ENCODE measurements at places on chromosomes 1 and 21.

DNA sequence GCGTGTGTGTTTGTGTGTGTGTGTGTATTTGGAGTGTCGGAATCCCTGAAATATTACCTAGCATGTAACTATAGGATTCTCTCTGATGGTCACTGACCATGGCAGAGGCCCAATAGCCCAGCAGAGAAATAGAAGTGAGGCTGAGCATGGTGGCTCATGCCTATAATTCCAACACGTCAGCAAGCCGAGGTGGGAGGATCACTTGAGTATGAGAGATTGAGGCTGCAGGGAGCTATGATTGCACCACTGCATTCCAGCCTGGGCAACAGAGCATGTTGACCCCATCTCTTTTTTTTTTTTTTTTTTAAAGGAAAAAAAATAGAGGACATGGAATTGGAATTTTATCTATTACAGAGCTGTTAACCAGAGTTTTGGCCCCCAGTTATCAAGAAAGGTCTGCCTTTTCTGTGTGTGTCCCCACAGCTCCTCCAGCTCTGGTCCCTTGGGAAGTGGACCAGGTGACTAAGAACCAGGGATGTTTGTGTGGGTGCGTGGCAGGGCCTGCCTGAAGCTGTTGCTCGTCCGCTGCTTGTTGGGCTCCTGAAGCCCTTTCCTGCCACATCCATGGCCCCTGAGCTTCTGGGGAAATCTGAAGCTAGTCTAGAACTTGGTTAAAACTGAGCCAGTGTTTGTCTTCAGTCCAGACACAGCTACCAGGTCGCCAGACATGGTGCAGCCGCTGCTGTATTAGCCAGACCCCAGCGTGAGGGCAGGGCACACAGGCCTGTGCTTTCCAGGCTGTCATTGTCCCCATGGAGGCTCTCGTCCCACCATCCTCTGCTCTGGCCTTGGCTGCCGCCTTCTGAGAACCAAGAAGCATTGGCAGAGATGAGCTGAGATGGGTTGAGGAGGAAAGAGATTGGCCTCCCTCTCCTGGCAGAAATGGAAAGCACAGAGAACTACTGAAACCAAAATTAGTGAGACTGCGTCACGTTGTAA is 25.5 kb downstream of the CAPN9 start:
- peak; percentile 66 for DNase-seq

GRCh38 chr1:23463286-23463685 is 20.7 kb downstream of the ASAP3 start:
- no peak for DNase-seq

- DNase-seq, result no peak
Observed at GRCh38 chr1:226873771-226874578, 3.6 kb downstream of the PSEN2 start.

GRCh38 chr1:53525595-53525994 is 66.4 kb downstream of the DMRTB1 start:
- DNase-seq, result peak; percentile 32

- DNase-seq, result peak; percentile 73
Observed at GRCh38 chr1:35451125-35451528, 106.1 kb downstream of the KIAA0319L start.

DNA sequence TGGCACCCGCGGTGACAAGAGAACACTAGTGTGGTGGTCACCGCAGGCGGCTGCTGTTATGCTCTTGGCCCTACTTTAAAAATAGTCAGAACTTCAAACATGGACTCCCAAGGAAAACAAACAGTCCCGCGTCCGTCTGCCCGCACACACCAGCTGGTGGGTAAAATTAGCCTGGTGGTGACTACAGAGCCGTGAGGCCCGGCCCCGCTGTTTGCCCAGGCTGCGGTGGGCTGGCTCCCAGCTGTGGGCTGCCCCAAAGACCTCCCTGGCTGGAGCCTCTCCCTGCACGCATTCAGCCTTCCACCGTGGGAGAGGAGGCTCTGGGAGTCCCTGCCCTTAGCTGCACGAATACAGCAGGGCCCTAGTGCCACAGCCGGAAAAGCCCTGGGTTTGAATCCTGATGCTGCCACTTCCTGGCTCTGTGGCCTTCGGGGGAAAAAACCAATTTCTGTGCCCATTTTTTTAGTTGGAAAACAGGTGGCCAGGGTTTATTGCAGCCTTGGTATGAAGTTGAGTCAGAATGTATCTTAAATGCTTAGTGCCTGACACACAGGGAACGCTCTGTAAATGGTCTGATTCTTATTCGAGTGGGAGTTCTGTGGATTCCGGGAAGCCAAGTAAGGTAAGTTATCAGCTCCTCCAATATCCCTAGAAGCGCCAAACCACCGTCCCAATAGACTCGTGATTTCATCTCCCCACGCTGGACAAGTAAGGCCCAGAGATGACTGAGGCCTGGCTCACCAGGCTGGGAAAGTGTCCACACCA is 58.2 kb downstream of the ALPL start:
- DNase-seq, result peak; percentile 63

DNA sequence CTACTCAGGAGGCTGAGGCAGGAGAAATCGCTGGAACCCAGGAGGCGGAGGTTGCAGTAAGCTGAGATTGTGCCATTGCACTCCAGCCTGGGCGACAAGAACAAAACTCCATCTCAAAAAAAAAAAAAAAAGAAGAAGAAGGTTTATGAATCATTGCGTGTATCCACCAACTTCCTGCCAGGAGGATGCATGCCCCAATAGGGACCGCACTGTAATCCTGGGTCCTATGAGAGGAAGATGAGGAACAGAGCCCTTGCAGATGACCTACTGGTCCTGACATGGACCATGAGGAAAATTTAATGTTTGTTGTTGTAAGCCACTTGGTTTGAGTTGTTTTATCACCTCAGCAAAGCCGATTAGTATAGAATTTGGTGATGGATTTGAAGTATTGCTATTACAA is 56.7 kb downstream of the PTGS2 start:
- no peak for DNase-seq

DNA sequence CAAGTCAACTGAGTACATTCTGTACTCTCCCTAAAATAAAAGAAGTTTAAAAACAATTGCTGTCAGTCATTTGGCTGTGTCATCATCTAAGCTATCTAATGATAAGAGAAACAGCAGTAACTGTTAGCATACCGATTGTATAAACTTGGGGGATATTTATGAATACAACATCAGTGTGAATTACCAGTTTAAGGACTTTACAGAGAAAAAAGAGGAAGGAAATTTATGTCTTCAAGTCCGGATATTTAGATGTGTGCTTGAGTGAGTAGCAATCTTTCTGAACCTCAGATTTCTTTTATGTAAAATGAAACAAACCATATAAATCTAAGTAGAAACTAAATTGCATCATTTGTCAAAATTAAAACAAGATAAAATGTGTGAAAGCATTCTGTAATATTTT is 1557.0 kb downstream of the MRPL39 start:
- DNase-seq, result no peak

DNA sequence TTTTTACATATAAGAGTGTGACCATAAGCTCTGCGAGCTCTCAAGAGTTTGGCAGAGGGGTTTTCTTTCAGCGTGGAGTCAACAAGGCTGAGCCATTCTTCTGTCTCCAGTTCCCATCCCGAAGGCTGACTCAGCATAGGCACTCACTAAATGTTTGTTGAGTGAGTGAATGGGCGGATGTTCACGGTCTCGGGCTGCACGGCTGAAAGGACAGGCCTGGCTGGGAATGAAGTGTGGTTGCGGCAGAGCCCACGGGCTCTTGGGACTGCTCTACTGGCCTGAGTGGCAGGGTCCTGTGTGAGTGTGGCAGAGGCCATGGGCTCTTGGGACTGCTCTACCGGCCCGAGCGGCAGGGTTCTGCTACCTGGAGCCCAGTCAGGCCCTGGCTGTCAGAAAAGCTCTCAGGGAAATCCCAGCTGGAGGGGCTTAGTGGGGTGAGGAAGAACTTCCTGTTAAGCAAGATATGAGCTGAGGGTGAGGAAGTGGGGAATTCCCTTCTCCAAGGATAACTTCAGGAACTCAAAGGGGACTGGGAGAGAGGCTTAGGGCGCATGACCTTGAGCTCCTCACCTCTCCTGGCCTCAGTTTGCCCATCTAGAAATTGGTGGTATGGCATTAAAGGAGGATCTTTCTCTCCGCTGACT is 56.6 kb upstream of the C1orf174 start:
- no peak for DNase-seq

DNA sequence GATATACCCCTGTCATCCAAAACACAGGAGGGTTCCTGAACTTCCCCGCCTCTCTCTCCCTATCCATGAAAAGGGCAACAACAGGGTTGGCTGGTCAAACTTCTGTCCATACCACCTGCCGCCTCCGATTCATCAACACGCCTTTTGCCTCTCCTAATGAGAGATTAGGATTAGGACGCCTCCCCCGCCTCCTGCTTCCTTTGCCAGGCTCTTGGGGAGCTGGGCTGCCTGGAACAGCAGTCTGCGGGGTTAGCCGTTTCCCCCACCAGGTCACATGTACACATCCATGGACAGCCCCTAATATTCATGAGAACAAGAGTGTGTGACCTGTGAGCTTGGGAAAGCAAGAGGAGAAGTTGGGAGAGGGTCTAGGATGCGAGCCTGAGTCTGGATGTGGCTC is 2.3 kb upstream of the OPTC start:
- no peak for DNase-seq

DNA sequence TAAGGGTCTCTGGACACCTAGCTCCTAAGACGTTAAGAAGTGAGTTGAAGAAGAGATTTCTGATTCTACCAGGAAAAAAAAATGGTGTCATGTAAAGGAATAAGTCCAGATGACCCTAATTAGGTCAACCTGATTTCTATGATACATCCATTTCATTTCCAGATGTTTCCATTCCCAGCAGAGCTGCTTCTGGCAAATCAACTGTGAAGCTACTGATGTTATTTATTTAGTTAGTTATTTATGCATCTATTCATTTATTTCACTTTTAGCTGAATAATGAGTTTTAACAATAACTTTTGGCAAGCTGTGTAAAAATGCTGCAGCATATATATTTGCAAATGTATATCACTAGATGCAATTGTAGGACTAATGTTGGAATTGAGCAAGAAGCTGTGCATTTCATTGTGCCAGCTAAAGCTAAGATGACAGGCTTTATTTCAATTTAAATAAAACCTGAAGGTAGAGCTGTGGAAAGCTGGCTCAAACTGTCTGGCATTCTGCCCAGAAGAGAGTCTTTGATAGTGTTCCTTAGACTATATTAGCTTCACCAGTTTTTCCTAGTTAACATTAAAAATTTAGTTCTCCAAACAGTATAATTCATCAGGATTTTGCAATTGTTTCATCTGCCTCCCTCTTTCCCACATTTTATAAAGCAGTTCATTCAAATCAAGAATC is 1164.4 kb upstream of the ADGRL4 start:
- no peak for DNase-seq

DNA sequence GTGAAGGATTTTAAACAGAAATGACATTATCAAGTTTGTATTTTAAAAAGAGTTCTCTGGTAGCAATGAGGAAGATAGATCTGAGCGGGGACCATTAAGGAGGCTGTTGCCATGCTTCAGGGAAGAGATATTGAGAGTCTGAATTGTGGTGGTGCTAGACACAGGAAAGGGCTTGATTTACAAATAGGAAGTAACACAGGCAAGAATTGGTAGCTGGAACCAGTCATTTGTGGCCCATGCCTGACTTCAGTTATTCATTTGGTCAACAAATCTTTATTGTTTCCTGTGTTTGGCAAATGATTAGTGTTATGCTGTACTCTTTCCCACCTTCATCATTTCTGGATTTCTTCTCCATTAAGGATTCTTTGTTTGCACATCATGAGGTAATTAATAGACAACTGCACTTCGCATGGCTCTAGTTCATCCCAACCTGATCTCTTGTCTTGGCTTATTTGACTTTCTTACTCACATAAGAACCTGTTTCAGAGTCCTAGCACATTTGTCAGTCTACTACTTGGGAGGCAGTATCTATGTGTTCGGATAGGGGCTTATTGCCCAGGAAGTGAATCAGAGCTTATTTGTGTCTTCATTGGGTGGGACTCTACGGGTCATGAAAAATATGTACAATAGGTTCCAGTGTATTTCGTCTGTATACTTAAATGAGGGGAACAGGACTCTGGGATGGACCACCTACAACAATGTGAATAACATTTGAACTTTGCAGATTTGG is 32.3 kb downstream of the EEIG2 start:
- no peak for DNase-seq

Data from HFFc6 (cell line).